Ovary (tissue), 10 donors: ENCODE measurements at places on chromosomes 6 and 20. TPM values are rescaled to one million over a fixed set of nuclear protein-coding genes. Genes with fewer than 3 reads are reported as not detected.

ADISSP gene
- 85.7 TPM for total RNA-seq

MEI4 gene
- total RNA-seq: not detected

PRKN gene
- 7.0 TPM for total RNA-seq

GRCh38 chr20:62088258-62089127, 22.8 kb upstream of the TAF4 start:
- no peak for DNase-seq

DNA sequence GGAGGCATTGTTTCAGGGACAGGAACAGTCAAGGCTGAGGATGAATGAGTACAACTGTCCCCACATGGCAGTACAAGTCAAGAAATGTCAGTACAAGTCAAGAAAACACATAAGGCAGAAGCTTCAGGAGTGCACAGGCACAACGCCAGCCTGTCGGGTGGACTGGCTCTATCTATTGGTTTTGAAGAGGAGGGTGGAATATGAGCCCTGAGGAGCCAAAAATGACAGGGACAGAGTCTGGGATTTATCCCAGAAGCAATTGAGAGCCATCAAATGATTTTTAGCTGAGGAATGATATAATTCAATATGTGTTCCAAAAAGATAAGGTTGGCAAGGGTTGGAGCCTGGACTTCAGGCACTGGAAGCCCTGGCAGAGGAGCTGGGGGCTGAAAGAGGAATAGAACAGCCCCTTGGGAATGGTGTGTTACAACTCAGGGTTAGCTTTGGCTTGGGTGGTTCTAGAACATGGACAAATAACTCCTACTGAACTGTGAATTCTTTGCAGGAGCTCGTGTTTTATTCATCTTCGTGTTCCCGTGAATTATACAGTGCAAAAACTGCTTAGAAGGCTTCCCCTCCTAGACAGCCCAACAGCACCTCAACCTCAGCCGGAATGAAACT, 425.7 kb upstream of the ARID1B start:
- DNase-seq: no peak

GRCh38 chr20:1800777-1801176, 94.4 kb upstream of the SIRPA start:
- no peak for DNase-seq

DNA sequence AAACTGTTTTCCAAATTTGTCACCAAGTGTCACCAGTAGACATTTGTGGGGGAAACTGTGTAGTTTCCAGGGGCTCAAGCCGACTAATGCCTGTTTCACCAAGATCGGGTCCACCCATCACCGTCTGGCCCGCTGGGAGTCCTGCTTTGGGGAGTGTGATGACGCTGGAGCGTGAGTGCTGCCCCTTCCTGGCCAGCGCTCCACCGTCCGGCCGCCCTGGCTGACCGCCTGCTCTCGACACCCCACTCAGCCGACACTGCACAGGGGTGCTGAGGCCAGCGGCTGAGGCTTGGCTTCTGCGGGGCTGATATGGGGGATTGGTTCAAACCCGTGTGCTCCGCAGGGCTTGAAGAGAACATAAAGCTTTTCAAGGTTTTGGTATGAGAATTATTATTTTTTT, 160.1 kb downstream of the SMOC2 start:
- DNase-seq: no peak

GRCh38 chr20:36331209-36331608, 25.1 kb downstream of the DLGAP4 start:
- no peak for DNase-seq

DNA sequence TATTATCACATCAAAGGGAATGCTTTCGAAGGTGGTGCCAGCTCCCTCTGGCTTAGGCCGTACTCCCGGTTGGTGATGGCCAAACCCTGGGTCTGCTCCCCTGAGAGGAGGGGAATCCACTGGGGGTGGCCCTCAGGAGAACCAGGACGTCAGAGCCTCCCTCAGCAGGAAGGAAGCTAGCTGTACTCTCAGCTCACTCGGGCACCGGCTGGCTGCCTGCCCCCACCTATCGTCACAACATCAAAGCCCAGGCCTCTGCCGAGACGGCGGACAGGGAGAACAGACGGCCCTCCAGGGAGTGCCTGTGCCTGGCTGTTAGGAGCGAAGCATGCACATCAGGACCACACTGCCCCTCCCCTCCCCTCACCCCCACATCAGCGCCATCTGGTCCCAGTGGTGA, 9.2 kb upstream of the PGC start:
- no peak for DNase-seq

DNA sequence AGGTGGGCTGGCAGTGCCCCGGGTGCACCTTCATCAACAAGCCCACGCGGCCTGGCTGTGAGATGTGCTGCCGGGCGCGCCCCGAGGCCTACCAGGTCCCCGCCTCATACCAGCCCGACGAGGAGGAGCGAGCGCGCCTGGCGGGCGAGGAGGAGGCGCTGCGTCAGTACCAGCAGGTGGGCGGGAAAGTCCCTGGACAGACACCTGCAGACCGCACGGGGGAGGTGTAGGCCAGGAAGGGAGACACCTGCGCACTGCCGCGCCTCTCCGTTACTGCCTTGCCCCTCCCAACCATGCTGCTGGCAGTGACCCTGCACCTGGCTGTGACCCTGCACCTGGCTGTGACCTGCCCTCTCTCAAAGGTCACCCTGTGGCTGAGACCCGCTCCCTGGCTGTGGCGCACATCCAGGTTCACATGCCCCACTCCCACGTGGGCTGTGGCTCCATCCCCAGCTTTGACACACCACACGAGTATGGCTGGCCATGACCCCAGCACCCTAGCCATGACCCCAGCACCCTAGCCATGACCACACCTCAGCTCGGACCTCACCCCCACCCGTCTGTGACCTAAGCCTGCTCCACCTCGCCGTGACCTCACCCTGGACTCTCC, 11.6 kb downstream of the RBCK1 start:
- DNase-seq: no peak

- DNase-seq: no peak
Observed at GRCh38 chr6:4485735-4486134, 290.5 kb upstream of the CDYL start.

DNA sequence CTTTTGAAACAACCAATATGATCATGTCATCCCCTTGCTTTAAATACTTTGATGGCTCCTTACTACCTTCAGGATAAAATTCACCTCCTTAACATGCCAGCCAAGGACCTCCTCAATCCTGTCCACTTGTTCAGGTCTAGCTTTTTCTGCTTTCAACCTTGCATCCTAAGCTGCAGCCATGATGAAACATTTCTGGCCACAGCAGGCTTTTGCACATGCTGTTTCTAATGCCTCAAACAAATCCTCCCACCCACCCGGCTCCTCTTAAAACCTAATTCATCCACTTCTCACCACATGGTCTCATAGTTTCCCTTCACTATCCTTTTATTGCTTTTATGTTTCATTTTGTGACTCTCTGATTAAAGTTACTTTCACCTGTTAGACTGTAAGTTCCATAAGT, 124.6 kb downstream of the MYB start:
- no peak for DNase-seq

DNA sequence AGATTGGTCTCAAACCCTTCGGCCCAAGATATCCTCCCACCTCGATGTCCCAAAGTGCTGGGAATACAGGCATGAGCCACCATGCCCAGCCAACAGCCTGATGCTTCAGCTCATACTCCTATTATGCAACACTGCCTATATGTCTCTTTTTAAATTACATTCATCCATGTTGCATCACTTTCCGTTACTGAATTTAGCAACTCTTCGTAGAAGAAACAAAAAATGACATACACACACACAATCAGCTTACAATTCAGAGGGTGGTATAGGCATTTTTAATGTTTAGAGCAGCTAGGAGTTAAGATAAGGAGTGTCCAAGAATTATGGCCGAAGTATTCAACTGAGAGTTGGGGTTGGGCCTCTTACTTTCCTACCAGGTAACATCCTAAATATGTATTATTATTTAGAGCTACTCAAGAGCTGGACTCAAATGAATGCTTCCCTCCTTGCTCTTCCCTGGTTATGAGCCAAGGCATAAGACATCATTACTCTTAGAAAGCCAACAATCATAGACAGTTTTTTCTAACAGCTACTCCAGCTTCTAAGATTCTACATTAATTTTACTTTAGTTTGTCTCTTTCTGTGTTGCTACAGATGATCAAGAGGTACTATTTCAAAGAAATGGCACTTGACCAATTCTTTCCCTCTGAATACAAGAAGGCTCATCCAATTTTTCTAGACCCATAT, 62.0 kb upstream of the BMP5 start:
- no peak for DNase-seq

- DNase-seq: no peak
Observed at GRCh38 chr6:55281215-55281614, 46.1 kb upstream of the GFRAL start.

- DNase-seq: no peak
Observed at GRCh38 chr6:25963426-25964123, 973 bp downstream of the TRIM38 start.

GRCh38 chr6:7142228-7142801, 34.6 kb downstream of the RREB1 start:
- peak; percentile 40 for DNase-seq
